ENCODE measurements at places on chromosomes 5 and 9.

DNA sequence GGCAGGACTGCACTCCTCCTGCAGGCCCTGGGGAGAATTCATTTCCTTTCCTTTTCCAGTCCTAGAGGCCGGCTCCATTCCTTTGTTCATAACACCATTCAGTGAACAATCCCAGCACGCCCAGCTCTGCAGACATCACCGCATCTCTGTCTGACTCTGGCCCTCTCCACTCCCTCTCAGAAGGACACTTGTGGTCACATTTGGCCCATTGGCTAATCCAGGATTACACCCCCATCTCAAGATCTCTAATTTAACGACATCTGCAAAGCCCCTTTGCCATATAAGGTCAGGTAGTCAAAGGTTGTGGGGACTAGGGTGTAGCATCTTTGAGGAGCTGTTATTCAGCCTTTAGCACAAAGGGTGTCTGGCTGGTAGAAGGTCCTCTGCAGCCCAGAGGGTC, 185.0 kb upstream of the DAP start:
- no peak for DNase-seq

DNA sequence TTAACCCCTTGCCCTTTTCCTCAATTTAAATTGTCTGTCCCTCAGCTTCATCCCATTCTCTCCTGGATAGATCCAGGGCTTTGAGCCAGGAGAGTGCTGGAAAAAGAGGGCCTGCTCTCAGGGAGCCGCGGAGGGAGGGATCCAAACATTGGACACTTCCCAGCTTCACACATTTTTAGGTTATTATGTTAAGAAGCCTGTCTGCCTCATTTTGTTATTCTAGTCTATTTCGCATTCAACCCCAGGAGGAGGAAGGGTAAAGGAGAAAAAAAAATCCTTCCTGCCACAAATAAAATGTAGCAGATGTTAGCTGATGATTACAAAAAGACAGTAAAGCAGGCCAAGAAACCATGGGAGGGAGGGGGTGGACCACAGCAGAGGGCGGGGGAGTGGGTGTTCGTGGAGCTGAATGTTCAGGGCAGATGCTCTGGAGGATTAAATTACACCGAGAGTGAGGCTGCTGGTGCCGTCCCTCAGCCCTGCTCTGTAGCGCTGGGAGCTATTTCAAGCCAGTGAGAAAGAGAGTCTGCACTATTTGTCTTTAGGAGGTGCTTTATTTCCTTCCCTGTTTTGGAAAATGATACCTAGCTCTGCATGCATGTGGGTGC, 60.6 kb upstream of the ZFR start:
- DNase-seq, result peak; percentile 46

GRCh38 chr9:89116805-89117192, 61.8 kb downstream of the SHC3 start:
- no peak for DNase-seq

DNA sequence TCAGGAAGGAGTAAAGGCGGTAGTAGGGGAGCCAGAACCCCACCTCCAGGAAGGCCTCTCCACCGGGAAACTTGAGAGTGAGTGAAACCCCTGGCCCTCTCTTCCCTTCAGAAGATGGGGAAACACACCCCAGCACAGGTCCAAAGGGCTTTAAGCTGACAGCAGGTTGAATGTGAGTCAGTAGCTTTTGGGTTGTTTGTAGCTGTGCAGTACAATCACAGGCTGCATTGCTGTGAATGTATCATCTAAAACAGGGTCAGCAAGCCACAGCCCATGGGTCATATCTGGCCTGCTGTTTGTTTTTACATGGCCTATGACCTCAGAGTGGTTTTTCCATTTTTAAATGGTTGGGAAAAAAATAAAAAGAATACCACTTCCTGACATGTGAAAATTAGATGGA, 10.0 kb downstream of the OTULINL start:
- DNase-seq, result no peak

DNA sequence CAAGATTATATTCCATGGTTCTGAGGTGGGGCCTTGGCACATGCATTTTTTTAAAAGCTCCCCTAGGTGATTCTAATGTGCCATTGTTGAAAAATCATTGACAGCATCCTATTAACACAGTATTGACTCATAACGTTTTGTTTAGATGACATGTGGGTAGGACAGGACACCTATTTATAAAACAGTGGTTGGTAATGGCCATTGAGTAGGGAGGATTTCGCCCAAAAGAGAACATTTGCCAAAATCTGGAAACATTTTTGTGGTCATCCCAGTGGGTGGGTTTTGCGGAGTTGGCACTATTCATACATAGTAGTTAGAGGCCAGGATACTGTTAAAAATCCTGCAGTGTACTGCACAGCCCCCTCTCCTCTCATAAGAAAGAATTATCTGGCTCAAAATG, 6.4 kb upstream of the CHD1 start:
- DNase-seq, result no peak

DNA sequence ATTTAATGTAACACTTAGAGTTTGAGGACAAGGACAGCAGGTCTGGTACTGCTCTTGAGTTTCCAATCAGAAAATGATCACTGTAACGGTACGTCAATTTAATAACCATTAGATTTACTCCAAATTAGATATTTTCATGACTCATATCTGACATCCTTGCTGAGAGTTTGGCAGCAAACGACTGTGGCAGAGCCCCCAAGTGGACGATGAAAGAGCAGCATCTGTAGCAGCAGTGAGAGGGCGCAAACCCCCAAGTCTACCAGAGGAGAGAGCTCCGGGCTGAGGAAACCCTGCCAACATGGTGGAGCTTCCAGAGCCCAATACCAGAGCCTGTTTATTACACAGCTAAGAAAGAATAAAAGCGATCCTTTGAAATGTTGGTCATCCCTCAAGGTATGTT, 73.2 kb upstream of the EPB41L4A start:
- peak; percentile 77 for DNase-seq

DNA sequence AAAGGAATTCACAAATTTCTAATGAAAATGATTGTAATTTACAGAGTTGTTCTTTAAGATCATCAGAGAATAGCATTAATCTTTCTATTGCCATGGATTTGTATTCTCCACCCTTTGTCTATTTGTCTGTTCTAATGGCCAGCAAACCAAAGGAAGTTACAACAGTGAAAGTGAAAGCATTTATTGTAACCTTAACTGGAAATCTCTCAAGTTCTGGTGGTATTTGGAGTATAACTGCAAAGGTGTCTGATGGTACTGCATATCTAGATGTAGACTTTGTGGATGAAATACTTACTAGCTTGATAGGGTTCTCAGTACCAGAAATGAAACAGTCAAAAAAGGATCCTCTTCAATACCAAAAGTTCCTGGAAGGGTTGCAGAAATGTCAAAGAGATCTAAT, 21.7 kb downstream of the RMI1 start:
- DNase-seq, result no peak

GRCh38 chr9:31736581-31737179, 647.8 kb upstream of the ACO1 start:
- DNase-seq, result no peak

GRCh38 chr9:23769307-23769935, 56.6 kb downstream of the ELAVL2 start:
- DNase-seq, result no peak

GRCh38 chr5:147567917-147568598, 58.2 kb upstream of the DPYSL3 start:
- DNase-seq, result peak; percentile 39

Data from iPS-NIHi11 (cell line).